ENCODE measurements at places on chromosomes 5 and 9. TPM values are rescaled to one million over a fixed set of nuclear protein-coding genes. Genes with fewer than 3 reads are reported as not detected.

GRCh38 chr5:143446535-143447226 lies 43.2 kb upstream of the NR3C1 start:
- H3K4me3 ChIP-seq = no peak overlapping the region
- no peaks in the 10 kb centered on the region for H3K27me3 ChIP-seq
- H3K36me3 ChIP-seq = no peaks in the 10 kb centered on the region

DNA sequence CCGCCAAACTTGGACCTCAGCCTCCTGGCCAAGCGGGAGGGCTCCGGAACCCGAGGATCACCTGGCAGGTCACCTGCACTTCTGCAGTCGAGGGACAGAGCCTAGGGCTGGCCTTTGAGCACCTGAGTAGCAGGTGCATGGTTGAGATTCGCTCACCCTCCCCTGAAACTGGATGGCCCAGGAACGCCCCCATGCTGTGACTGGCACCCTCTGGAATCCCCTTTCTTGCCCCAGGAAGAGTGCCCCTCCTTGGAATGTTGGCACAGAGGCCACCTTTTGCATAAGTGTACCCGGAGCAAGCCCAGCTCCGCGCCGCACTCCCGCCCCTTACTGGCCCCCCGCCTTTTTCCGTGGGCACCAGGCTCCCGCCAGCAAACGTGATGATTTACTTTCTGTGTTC lies 112.5 kb upstream of the IER5L start:
- no peak for DNase-seq
- H3K27me3 ChIP-seq = no peaks in the 10 kb centered on the region
- H3K4me1 ChIP-seq = peaks cover 21% of the 10 kb centered on the region
- H3K4me3 ChIP-seq = no peak overlapping the region
- no peaks in the 10 kb centered on the region for H3K36me3 ChIP-seq

DNA sequence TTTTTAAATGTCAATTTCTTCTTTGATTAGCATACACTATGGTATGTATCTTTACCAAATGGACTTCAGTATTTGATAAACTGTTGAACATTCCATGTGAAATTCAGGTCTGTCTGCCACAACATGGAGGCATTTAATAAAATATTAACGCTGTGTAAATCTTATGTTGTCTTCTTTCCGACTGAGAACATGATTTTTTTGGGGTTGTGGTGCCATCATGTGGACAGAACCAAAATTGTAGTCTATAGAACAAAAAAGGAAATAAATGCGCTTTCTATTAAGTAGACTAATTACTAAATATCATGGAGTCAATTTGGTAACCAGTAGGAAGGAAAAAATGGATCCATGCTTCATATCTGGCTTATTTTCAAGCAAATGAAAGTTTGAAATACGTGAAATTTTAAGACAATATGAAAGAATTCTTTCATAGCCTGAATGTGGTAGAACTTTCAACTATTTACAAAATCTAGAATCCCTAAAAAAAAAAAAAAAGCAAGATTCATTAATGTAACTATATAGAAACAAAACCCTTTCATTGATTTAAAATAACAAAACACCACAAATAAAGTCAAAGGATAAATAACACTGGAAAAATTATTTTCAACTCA lies 2.8 kb upstream of the PLK2 start:
- H3K4me1 ChIP-seq = no peaks in the 10 kb centered on the region
- no peaks in the 10 kb centered on the region for H3K36me3 ChIP-seq
- H3K27ac ChIP-seq = no peak overlapping the region
- no peak overlapping the region for H3K4me3 ChIP-seq
- DNase-seq = peak; percentile 82

DNA sequence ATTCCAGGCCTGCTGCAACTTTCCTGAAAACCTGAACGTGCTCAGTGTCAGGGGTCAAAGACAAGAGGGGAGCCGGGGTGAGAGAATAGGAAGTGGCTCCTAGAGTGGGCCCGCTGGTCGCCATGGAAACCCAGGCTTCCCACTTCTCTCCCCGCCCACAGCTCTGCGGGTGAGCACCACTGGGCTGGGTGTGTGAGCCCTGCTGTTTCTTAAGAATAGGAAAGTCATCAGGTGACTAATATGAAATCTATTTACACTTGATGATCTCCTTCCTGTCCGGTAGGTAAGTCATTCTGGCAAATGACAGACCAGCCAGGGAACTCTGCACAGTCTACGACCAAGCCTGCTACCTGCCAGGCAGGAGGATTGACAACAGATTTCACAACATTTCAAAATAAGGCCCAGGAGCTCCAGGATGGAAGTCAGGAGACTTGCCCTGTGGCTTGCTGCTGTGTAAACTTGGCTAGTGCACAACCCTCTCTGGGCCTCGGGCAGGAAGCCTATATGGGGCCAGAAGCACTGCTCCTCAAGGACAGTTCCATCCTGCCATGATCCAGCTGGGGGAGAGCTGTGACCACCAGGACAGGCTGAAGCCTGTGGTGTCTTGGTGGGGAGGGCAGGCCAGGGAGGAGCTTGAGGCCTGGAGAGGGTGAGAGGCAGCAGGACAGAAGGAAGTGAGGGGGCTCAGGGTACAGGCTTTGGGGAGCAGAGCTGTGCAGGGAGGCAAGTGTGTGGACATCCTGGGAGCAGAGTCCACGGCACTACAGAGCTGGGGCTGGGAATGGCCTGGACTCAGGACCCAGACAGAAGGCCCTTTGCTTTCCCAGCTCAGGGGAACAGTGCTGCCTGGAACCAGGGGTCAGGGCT lies 60.6 kb downstream of the SHB start:
- H3K27ac ChIP-seq = peak overlapping the region; percentile 58
- no peak overlapping the region for H3K4me3 ChIP-seq
- peak; percentile 82 for DNase-seq
- no peaks in the 10 kb centered on the region for H3K27me3 ChIP-seq
- H3K4me1 ChIP-seq = peaks cover 19% of the 10 kb centered on the region

- H3K4me3 ChIP-seq = no peak overlapping the region
- H3K4me1 ChIP-seq = peaks cover 6% of the 10 kb centered on the region
- H3K27me3 ChIP-seq = peaks cover 18% of the 10 kb centered on the region
- no peak for DNase-seq
Measured at GRCh38 chr9:137461316-137461662, 2.2 kb upstream of the NSMF start.

DNA sequence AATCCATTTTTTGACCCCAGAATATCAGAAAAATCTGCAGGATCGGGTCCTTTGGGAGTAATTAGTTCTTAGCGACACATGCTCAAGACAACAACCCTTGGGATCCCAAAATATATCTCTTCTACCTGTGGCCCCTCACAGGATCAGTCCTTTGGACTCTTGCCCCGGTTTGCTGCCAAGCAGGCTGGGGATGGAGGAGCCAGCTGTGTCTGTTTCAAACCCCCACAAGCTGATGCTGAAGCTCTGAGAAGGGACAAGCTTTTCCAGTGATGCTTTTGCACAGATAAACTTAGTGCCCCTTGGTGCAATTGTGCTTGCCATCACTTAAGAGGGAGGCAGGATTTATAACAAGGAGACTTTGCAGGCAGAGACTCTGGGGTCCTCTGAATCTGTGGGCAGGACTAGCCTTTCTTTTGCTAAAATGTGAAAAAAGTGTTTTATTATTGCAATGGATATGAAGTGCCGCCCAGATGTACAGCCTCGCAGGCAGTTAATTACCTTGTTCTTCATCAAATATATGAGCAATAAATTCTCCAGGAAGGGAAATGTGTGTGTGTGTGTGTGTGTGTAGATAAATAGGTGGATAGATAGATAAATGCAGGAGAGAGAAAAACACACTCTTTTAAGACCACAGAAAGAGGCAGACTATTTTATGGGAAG lies 9.6 kb upstream of the LHX2 start:
- no peaks in the 10 kb centered on the region for H3K36me3 ChIP-seq
- H3K4me3 ChIP-seq = no peak overlapping the region

DNA sequence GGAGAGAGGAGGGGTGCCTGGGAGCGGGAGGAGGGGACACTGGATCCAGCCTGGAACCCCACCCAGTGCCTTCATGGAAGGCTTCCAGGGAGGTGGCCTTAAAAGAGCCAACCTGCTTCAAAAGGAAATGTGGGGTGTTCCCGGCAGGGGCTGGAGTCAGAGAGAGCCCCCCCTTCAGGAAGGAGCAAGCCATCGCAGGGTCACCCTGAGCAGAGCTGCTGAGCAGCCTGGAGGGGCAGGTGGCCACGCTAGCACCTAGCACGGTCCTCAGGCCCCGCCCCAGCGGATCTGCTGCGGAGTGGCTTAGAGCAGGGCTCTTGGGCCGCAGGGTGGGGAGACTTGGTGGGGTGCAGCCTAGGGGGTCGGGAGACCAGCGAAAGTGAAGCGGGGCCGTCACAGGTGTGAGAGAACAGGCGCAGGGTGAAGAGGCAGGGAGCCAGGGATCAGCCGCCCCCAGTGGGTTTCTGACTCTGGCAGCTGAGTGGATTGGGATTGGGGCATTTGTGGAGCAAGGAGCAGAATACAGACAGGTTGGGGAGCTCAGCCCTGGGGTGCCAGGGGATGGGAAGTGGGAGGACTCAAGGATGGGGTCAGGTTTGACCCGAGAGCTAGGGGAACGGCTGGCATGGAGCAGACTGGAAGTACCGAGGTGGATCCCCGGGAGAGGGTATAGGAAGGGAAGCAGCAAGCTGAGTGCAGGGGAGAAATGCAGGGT lies 1.5 kb downstream of the LCN2 start:
- peak; percentile 17 for DNase-seq
- H3K27me3 ChIP-seq = no peaks in the 10 kb centered on the region
- no peaks in the 10 kb centered on the region for H3K36me3 ChIP-seq
- no peaks in the 10 kb centered on the region for H3K4me1 ChIP-seq

- H3K36me3 ChIP-seq = no peaks in the 10 kb centered on the region
- no peaks in the 10 kb centered on the region for H3K4me1 ChIP-seq
- H3K27ac ChIP-seq = no peak overlapping the region
Measured at GRCh38 chr5:110547495-110547894, 179.0 kb downstream of the TMEM232 start.

GRCh38 chr5:75536694-75537360 lies 25.1 kb downstream of the POLK start:
- H3K4me3 ChIP-seq = no peak overlapping the region
- no peaks in the 10 kb centered on the region for H3K4me1 ChIP-seq
- H3K36me3 ChIP-seq = no peaks in the 10 kb centered on the region
- no peak overlapping the region for H3K27ac ChIP-seq

GRCh38 chr9:108467653-108468324 lies 388.0 kb downstream of the ACTL7B start:
- H3K4me3 ChIP-seq = no peak overlapping the region
- peak; percentile 40 for DNase-seq
- no peaks in the 10 kb centered on the region for H3K4me1 ChIP-seq
- peaks cover 23% of the 10 kb centered on the region for H3K27me3 ChIP-seq
- H3K36me3 ChIP-seq = no peaks in the 10 kb centered on the region

- no peaks in the 10 kb centered on the region for H3K27me3 ChIP-seq
- H3K4me1 ChIP-seq = no peaks in the 10 kb centered on the region
- H3K36me3 ChIP-seq = no peaks in the 10 kb centered on the region
- H3K27ac ChIP-seq = no peak overlapping the region
- DNase-seq = no peak
Measured at GRCh38 chr9:19650312-19650711, 138.5 kb downstream of the SLC24A2 start.

DNA sequence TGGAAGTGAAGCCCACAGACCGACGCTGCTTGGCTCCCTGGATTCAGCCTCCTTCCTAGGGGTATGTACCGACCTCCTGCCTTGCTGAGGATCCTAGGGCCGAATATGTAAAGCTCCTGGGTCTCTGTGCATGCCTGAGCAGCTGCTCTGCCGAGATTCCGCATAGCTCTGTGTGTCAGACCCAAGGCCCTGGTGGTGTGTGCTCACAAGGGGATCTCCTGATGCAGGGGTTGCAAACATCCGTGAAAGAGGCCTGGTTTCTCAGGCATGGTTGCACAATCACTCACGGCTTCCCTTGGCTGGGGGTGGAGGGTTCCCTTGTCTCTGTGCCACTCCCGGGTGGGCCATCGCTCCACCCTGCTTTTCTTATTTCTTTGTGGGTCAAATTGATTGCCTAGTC lies 19.9 kb upstream of the SVEP1 start:
- no peak overlapping the region for H3K4me3 ChIP-seq
- no peaks in the 10 kb centered on the region for H3K4me1 ChIP-seq
- DNase-seq = peak; percentile 73
- no peaks in the 10 kb centered on the region for H3K36me3 ChIP-seq
- no peaks in the 10 kb centered on the region for H3K27me3 ChIP-seq
- no peak overlapping the region for H3K27ac ChIP-seq

GRCh38 chr5:89418407-89419085 lies 535.6 kb upstream of the MEF2C start:
- DNase-seq = no peak
- no peaks in the 10 kb centered on the region for H3K27me3 ChIP-seq
- H3K27ac ChIP-seq = no peak overlapping the region
- peaks cover 16% of the 10 kb centered on the region for H3K4me1 ChIP-seq
- no peaks in the 10 kb centered on the region for H3K36me3 ChIP-seq

- H3K27ac ChIP-seq = no peak overlapping the region
- H3K4me1 ChIP-seq = no peaks in the 10 kb centered on the region
- no peak overlapping the region for H3K4me3 ChIP-seq
- no peak for DNase-seq
Measured at GRCh38 chr5:39995990-39996389, 571.2 kb upstream of the DAB2 start.

GRCh38 chr9:21027295-21027694 lies 4.1 kb downstream of the HACD4 start:
- peak; percentile 17 for DNase-seq
- H3K4me3 ChIP-seq = no peak overlapping the region
- H3K27me3 ChIP-seq = no peaks in the 10 kb centered on the region
- H3K27ac ChIP-seq = no peak overlapping the region
- no peaks in the 10 kb centered on the region for H3K4me1 ChIP-seq
- H3K36me3 ChIP-seq = no peaks in the 10 kb centered on the region

DNA sequence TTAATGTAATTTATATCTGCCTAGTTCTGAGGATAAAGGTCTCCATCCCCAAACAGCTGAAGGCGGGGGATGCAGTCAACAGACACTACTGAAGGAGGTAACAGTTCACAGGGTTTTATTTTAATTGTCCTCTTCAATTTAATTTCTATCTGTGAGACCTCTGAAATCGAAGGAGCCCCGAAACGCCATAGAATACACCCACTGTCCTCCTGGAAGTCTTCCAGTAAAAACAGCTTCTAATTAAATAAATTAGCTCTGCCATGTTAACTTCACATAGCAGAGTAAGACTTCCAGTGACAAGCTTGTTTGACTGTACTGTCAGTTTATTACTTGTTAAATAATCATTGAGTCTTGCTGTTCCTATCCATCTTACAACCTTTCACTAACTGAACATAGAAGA lies 193.5 kb downstream of the SEC61B start:
- H3K36me3 ChIP-seq = no peaks in the 10 kb centered on the region
- H3K4me3 ChIP-seq = no peak overlapping the region
- peaks cover 8% of the 10 kb centered on the region for H3K4me1 ChIP-seq
- no peak overlapping the region for H3K27ac ChIP-seq
- no peak for DNase-seq

- no peak overlapping the region for H3K27ac ChIP-seq
- H3K27me3 ChIP-seq = no peaks in the 10 kb centered on the region
- H3K36me3 ChIP-seq = no peaks in the 10 kb centered on the region
Measured at GRCh38 chr5:67902497-67902830, 313.1 kb upstream of the PIK3R1 start.

Gene BASP1
- 111 TPM for total RNA-seq

Gene SPAAR
- 0.07 TPM for total RNA-seq

Gene ADAM19
- total RNA-seq = 8.8 TPM

All from cardiac muscle cell (in vitro differentiated cells and primary cell).